Karpas-422 (cell line): ENCODE measurements at places on chromosomes 7 and 10.

DNA sequence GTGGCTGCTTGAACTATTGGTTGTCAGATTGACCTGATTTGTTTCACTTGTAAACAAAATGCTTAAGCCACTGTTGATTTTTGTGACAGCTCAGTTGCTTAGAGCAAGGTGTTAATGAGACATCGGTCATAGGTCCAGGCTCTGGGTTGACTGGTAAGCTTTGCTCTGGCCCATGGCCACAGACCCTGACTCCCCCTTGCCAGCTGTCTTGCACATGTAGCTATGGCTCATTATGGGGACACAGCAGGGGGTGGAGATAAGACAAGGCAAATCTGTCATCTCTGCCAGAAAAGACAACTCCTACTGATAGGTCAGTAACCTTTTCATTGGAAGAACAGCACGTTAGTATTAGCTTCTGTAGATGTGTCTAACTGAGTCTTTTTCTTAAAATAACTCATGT lies 95.3 kb downstream of the KAT6B start:
- DNase-seq = no peak

- no peak for DNase-seq
Measured at GRCh38 chr7:137768366-137768765, 78.4 kb downstream of the DGKI start.

- no peak for DNase-seq
Measured at GRCh38 chr10:77590344-77591237, 47.0 kb downstream of the KCNMA1 start.

DNA sequence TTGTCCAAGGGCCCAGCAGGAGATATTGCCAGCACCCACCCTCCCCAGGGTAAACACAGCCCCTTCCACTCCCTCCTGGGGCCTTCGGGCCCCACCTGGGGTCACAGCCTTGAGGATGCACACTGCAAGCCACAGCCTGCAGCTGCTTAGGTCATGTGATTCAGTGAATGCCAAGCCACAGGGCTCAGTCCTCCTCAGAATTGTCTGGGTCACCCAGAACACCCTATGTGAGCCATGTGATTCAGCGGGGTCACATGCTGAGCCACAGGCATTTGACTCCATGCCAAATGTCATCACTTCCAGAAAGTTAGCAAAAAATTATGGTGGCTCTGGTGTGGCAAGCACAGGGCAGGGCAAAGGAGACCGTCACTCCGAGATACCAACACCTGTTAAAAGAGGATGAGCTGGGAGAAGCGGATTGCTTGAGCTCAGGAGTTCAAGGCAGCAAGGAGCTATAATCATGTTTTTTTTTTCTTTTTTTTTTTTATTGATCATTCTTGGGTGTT lies 17.2 kb upstream of the PSAP start:
- DNase-seq = no peak

DNA sequence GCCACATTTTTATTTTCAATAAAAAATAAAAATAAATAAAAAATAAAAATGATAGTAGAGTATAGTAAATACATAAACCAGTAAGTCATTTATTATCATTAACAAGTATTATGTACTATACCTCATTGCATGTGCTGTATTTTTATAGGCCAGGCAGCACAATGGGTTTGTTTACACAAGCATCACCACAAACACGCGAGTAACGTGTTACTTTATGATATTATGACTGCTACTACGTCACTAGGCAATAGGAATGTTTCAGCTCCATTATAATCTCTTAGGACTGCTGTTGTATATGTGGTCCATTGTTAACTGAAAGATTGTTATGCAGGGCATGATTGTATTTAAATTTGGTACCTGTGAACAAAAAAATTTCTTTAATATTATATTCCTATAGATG lies 20.8 kb upstream of the SDHAF3 start:
- DNase-seq = no peak

GRCh38 chr7:77606562-77606961 lies 69.5 kb downstream of the PTPN12 start:
- no peak for DNase-seq

GRCh38 chr10:14399641-14400040 lies 68.9 kb upstream of the FRMD4A start:
- DNase-seq = no peak

- DNase-seq = peak; percentile 87
Measured at GRCh38 chr7:68176974-68177373, 1180.3 kb downstream of the TYW1 start.

GRCh38 chr7:79507131-79507530 lies 53.7 kb upstream of the MAGI2 start:
- DNase-seq = no peak

GRCh38 chr7:151927011-151927410 lies 29.2 kb upstream of the GALNTL5 start:
- DNase-seq = no peak

- DNase-seq = no peak
Measured at GRCh38 chr7:26508917-26509316, 217.3 kb downstream of the SNX10 start.

GRCh38 chr7:135808206-135808605 lies 59.6 kb upstream of the FAM180A start:
- no peak for DNase-seq

DNA sequence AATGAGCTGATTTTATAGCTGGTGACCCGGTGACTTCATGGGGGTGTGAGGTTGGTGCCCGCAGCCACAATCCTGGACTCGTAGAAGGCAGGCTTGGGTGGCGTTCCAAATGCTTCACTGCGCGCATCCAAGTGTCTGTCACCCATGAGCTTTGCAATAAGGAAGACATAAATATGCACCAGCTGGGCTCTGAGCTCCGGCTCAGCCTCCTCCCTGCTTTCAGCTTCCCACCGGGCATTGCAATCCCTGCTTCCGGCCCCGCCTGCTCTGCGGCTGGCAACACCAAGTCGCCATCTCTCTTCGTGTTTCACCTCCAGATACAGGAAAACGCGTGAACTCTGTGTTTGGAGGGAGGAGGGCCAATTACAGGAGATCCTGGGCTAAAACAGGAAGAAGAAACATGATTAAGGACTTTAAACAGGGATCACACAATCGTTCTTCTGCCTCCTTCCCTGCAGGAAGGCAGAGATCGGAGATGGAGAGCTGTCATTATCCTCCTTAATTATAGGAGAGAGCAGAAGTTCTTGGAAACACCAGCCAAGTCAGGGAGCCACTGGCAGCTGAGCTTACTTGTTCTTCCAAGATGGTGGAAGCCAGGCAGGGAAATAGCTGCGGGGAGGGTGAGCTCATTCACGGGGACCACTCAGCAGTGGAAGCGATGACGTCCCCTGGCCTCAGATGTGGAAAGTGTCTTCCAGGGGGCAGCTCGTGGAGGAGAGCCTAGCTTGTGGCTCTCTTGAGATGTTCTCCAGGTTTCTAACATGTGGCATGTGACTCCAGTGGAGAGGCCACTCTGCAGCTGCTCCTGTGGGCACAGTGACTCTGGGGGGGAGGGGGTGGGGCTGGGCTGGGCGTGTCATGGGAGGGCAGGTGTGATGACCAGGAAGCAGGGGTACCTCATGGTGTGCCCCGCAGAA lies 134.9 kb downstream of the CAMK1D start:
- no peak for DNase-seq

DNA sequence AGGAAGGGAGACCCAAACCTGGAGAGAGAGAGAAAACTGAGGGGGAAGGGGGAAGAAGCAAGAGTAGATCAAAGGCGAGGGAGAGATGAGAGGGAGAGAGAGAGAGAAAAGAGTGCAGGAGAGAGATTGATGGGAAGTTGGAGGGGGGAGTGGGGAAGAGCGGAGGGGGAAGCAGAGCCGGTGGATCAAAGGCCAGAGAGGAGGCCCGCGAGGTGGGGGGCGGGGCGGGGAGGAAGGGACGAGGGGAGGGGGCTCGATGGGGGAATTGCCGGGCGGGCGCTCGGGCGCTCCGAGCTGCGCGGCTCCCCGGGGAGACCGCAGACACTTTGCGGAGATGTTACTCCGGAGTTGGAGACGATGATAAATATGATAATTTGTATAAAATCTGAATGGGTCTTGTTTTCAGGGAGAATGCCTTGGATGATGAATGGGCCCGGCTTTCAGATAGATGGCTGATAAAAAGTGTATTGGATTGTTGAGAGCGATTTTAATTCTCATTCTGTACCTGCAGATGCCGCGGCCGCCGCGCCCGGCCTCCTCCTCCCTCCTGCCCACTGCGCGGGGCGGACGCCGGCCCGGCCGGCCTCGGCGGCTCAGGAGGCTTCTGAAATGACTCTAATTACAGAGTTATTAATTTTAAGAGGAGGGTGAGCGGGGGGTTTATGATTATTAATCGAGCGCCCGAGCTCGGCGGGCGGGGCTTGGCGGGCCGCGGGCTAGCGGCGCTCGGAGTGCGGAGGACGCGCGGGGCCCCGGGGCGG lies 21.4 kb upstream of the PAX2 start:
- DNase-seq = no peak

DNA sequence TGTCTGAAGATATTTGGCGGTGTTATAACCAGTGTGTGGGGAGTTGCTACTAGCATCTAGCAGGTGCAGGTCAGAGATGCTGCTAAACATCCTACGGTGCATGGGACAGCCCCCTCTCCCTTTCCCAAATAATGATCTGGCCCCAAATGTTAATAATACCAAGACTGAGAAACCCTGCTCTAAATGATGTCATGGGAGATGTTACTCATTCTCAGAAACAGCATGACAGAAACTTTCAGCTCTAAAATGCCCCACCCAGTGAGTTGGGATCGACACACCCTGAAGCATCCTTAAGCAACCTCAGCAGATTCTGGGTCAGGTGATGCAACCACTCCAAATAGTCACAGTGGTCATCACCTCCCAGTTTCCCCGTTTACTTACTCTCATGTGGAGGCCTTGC lies 108.8 kb upstream of the MPP7 start:
- no peak for DNase-seq
